Left colon (tissue), 2 donors: ENCODE measurements at places on chromosomes 16 and 17.
A peak's percentile ranks its signal among the peaks of the same experiment; 100 is the strongest.

GRCh38 chr16:886802-887731 lies 83.7 kb downstream of the LMF1 start:
- no peak for DNase-seq

GRCh38 chr16:4273858-4274311 lies 1.1 kb upstream of the TFAP4 start:
- peak; percentile 50 for DNase-seq

- no peak for DNase-seq
These were observed 151.3 kb downstream of the CYB561 start for GRCh38 chr17:63294776-63295175.

GRCh38 chr17:63629627-63630026 lies 7.4 kb downstream of the MAP3K3 start:
- no peak for DNase-seq

DNA sequence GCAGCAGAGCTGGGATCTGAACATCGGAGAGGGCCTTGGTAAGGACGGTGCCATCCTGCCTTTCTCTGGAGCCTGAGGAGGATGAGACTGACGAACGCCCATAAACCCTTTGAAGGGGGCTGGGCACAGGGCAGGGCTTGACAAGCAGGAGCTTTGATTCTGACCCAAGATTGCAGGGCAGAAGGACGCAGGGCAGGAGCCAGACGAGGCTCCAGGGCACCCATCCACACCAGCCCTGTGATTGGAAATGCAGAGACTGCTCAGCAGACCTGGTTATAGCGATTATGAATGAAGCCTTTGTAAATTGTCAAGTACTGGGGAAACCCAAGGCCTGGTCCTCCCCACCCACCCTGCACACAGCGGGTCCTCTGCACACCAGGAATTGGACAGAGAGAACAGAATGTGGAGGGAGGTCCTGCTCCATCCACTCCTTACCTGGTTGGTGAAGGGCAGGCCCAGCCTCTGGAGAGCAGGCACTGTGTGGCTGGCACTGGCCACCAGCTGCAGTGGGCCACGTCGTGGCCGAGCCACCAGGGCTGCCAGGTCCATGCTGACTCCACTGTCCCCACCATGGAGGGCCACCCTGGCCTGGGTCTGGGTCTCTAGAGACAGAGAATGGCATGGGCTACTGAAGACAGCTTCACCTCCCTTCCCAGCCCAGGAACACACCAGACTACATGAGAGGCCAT lies 68.8 kb downstream of the RMI2 start:
- no peak for DNase-seq

DNA sequence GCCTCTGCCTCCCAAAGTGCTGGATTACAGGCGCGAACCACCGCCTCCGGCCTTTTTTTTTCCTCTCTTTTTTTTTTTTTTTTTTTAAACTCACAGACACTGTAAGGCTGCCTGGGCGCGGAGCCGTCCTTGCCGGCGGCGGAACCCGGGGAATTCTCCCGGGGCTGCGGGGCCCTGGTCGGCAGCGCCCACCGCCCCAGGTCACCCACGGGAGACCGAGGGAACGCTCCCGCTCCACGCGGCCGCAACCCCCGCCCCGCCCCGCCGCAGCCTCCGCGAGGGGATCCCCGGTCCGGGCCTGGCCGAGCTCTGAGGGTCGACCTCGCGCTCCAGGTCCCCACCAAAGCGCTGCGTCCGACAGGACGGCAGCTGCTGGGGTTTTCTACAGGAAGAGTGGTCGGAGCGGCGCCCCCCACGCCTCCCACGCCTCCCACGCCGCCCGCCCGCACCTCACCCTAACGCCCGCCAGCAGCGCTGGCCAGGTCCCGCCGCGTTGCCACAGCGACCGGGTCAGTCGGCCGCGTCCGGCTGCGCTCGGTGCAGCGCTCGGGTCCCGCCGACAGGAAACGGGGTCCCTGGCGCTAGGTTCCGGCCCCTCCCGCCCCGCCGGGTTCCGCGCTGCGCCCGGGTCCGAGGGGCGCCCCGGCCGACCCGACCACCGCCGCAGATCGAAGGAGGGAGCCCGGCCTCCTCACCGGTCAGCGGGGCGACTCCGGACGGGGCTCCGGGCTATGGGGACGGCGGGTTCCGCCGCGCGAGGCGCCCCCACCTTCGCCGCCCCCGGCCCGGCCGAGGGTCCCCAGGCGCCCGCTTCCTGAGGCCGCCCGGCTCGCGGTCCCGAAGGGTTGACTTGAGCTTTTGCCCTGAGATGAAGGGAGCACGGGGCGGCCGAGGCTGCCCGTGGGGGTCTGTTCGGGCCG lies at the start of gene CCDC57:
CCDC57 (minus strand) TSS at position 512 of the 920 bp plus-strand sequence. CDS start 10,898 bp downstream, outside the sequence.
- DNase-seq, result peak; percentile 75
